Renal cortical epithelial cell (primary cell): ENCODE measurements at places on chromosomes 16 and 17.

DNA sequence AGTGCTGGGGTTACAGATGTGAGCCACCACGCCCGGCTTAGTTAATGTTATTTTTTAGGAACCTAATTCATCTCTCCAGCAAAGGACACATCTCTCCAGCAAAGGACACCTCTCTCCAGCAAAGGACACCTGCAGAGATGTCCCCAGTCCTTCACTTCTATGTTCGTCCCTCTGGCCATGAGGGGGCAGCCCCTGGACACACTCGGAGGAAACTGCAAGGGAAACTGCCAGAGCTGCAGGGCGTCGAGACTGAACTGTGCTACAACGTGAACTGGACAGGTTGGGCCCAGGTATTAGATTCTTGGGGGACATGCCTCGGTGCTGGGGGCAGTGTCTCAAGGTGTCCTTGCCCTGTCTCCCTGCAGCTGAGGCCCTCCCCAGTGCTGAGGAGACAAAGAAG, 4.7 kb downstream of the PFAS start:
- peak; percentile 33 for DNase-seq

DNA sequence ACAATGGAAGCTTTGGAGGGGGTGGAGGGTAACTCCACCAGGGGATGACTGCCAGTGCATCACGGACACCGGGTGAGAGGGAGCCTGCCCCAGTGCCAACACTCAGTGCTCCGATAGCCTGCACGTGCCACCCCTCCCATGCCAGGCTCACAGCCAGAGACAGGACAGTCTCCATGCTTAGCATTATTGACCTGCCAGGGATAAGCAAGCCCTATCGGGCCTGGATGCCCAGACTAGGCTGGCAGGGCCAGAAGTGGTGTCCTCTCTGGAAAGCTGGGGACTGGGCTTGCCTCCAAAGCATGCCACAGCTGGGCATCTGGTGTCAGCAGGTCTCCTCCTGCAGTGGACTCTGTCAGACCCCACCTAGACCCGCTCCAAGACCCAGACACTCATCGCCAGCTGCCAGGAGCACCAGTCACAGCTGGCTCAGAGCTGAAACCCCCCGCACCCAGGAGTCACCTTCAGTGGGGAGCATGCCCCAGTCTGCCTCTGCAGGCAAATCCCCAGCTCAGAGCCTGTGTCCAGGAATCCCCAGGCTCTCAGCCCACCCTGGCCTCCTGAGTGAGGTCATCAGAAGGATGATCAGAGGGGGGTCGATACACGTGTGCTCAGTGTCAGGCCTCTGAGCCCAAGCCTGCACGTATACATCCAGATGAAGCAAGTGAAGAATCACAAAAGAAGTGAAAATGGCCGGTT, 1.8 kb upstream of the RHBDF1 start:
- no peak for DNase-seq

- DNase-seq: no peak
Observed at GRCh38 chr17:63446753-63447470, 806 bp upstream of the CYB561 start.

- DNase-seq: peak; percentile 91
Observed at GRCh38 chr17:41421116-41421515, 3.3 kb downstream of the KRT37 start.

GRCh38 chr16:48892893-48893292, 282.9 kb upstream of the N4BP1 start:
- no peak for DNase-seq

DNA sequence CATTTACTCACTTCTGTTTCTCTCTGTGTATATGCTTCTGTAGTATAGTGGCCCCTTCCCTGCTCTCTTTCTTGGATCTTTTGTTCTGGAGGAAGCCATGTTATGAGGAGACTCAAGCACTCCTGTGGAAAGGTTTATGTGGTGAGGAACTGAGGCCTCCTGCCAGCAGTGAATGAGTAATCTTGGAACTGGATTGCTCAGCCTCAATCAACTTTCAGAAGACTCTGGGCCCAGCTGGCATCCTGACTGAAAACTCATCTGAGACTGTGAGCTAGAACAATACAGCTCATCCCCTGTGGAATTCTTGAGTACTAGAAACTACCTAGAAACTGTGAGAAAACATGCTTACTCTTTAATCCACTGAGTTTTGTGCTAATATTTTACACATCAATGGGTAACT, 133.1 kb upstream of the ZKSCAN2 start:
- no peak for DNase-seq
